ENCODE measurements at places on chromosomes 1 and 21. TPM values are rescaled to one million over a fixed set of nuclear protein-coding genes. Genes with fewer than 3 reads are reported as not detected.

DNA sequence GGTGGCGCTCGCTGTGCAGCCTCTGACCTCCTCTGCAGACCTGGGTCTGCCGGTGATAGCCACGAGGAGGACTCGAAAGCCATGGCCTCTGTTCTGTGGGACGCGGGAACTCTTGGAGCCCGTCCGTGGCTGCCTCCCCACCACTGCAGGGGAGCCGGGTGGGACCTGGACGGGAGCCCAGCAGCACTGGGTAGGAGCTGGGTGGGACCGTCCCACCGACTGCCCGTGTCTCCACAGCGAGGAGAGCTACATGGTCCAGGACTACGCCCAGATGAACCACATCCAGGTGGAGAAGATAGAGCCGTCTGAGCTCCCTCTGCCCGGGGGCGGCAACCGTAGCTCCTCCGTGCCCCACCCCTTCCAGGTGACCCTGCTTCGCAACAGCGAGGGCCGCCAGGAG lies 23.7 kb downstream of the ARHGEF16 start:
- no peak overlapping the region for H3K27ac ChIP-seq
- H3K27me3 ChIP-seq: no peaks in the 10 kb centered on the region
- H3K4me3 ChIP-seq: no peak overlapping the region
- H3K4me1 ChIP-seq: no peaks in the 10 kb centered on the region

DNA sequence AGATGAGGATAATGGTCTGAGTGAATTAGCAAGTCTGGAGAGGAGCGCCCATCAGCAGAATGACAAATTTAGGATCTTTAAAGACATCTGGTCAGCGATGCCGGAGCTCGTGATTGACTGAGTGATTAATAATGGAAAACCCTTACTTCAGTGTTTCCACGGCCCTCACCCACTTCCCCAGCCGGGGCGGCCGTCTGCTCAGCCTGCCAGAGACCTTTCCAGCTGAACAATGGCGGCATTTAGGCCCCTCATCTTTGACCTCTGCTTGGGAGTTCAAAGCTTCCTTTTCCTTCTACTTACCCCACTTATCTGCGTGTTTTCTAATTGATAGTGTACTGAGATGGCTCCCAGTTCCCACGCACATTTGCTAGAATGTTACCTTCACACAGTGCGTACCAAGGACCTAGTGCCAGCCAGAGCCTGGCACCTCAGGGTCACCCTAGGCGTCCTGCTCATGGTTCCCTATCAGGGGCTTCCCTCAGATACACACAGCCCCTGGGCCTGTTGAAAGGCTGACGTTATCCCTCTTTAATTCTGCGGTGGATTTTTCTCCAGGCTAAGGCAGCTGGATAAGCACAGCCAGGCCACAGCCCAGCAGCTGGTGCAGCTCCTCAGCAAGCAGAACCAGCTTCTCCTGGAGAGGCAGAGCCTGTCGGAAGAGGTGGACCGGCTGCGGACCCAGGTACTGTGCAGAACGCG lies 232.8 kb downstream of the SDCCAG8 start:
- no peak overlapping the region for H3K4me3 ChIP-seq
- no peak overlapping the region for H3K27ac ChIP-seq
- no peak for DNase-seq

- H3K4me3 ChIP-seq: no peak within 1 kb of the TSS
- peaks cover 3% of the 10 kb centered on the region for H3K27me3 ChIP-seq
- DNase-seq: no peak
- no peaks in the 10 kb centered on the region for H3K36me3 ChIP-seq
- H3K4me1 ChIP-seq: no peaks in the 10 kb centered on the region
These were observed at the start of gene PADI3 for GRCh38 chr1:17248781-17249180. PADI3 (plus strand) TSS chr1:17249098; CDS start chr1:17249138, 40 bp downstream.

Gene OR2G6
- total RNA-seq: not detected

Gene S1PR1
- 140 TPM for total RNA-seq

Data from naive thymus-derived CD4-positive, alpha-beta T cell (primary cell).